ENCODE measurements at places on chromosomes 1 and 21.

DNA sequence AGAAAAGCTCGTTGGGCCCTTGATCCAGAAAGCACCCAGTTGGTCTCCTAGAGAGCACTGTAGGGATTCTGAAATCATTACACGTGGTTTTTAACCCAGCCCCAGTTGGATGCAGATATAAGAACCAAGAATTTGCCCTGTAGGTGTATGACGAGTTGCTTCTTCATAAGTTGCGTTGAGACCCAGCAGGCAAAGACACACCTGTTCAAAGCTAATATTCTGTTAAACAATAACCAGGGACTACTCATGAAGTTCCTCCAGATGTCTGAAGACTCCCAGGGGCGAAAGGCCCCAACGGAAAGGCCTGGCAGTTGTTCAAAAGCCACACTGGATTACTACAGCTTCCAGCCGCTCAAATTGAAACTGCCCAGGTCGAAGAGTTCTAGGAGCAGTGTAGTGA lies 88.6 kb upstream of the HNRNPU start:
- no peak for DNase-seq

GRCh38 chr1:92820024-92820423 lies 11.8 kb upstream of the RPL5 start:
- no peak for DNase-seq

- no peak for DNase-seq
Measured at GRCh38 chr1:33045814-33046213, 9.1 kb upstream of the AK2 start.

GRCh38 chr1:10901891-10902805 lies 105.7 kb upstream of the CASZ1 start:
- no peak for DNase-seq

Measured in SK-N-MC (cell line).